NCI-H446 (cell line): ENCODE measurements at places on chromosomes 5 and 9.

DNA sequence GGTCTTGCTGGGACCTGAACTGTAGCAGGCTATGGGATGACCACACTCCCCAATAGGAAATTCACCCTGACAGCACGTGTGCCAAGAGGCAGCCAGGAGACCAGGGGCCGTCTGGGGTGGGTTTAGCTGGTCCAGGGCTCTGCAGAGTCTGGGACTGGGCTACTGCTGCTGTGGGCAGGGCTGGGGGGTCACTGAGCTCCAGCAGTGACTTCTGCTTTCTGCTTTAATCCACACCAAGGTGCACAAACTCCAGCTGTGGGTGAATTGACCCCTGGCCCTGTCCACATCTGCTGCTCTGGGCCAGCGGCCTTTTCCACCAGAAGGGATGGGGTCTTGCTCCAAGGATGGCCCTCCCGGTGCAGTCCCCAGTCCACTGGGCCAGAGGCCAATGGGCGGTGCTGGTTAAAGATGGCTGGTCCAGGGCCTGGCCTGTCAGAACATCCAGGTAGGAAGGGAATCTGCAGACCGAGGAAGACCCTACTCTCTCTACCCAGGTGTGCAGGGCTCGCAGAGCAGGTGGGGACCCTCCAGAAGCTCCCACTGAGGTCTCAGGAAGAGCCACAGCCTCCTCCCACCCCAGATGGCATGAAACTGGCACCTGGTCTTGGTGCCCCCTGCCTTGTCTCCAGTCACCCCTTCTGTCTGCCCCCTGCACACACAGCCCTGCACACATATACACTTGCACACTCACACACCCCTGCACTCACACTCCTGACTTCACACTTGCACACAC lies 28.0 kb downstream of the GLT6D1 start:
- DNase-seq = no peak

GRCh38 chr9:109063760-109064159 lies 50.5 kb upstream of the CTNNAL1 start:
- DNase-seq = no peak

DNA sequence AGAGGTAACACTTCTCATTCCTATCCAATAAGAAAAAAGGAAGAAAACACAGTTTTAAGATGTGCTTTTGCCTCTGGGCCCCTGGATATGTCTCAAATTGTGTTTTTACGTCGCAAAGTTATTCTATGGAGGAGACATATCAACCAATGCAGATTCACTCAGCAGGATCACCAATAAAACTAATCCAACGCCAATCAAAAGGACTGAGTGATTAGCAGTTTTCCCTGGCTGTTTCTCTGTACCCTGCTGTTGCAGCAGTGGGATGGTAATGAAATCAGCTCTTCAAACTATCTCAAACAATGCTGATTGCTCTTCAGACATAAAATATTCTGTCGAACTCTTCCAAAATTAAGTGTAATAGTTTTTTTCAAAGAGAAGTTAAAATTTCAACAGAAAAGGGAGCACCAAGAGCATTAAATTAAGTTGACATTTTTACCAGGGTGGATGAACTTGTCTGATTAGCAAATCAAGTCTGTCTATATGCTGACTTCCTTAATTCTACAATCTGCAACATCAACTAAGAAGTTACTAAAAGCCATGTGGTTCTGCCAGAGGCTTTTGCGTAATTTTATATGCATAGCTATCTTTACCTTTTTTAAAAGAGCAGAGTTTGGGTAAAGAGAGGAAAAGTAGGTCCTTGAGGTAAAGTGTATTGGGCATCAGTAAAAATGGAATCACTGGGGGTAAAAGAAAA lies 9.7 kb upstream of the HK3 start:
- DNase-seq = no peak

GRCh38 chr9:95406121-95406520 lies 88.6 kb upstream of the FANCC start:
- no peak for DNase-seq

- no peak for DNase-seq
These were observed 12.6 kb downstream of the HTR4 start for GRCh38 chr5:148641735-148642134.

DNA sequence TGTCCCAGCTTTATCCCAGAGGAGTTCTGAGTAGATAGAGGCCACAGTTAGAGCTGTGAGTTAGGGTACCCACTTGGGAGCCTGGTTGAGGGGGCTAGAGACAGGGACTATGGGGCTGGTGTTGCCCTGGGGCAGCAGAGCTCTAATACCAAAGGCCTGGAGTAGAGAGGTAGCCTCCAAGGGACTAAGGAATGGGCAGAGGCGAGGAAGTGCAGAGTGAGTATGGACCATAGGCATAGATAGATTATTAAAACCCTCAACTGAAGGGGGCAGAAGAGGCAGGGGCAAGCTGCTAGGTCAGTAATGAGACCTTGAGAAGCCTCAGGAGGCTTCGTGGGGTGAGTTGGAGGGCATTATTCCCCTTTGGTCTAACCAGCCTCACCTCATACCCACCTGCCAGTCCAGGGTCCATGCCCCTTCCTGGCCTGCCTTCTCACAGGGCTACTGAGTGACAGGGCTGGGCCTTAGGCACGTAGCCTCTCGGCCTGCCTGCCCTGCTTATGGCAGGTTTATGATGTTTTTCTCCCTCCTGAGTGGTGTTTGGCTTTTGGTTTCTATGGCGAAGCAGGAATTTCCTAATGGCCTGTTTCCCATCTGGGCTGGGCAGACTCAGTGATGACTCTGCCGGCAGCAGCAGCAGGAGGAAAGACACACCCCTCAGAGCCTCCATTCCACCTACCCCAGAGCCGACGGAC lies 8.0 kb downstream of the PDLIM4 start:
- DNase-seq = no peak

GRCh38 chr5:169657127-169657526 lies 20.1 kb downstream of the DOCK2 start:
- DNase-seq = no peak
